Stimulated activated CD4-positive, alpha-beta T cell treated with anti-CD3 and anti-CD28 coated beads, Interleukin-15, amount 100 ng/mL, for 24 hours (primary cell): ENCODE measurements at places on chromosomes 2 and 18.

- DNase-seq: no peak
Measured at GRCh38 chr2:236604575-236605344, 35.1 kb downstream of the ACKR3 start.

DNA sequence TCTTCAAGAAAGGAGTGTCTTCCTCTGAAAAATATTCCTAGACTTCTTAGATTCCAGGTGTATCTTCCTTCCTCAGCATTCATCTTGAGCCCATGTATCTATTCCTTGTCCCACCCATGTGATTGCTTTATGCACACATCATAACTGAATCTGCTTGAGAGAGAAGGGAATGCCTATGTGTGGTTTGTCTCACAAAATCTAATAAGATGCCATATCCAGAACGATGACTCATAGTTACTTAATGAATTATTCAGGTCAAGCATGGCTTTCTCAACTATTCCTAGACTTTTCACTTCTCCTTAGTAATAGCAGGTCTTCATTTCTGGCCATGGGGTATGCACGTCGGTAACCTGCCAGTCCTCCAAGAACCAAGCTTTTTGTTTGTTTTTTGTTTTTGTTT lies 121.8 kb downstream of the SETBP1 start:
- no peak for DNase-seq

GRCh38 chr2:226159875-226160479 lies 639.6 kb downstream of the IRS1 start:
- DNase-seq: no peak

GRCh38 chr2:205885492-205886099 lies 200.4 kb downstream of the INO80D start:
- DNase-seq: peak; percentile 85

DNA sequence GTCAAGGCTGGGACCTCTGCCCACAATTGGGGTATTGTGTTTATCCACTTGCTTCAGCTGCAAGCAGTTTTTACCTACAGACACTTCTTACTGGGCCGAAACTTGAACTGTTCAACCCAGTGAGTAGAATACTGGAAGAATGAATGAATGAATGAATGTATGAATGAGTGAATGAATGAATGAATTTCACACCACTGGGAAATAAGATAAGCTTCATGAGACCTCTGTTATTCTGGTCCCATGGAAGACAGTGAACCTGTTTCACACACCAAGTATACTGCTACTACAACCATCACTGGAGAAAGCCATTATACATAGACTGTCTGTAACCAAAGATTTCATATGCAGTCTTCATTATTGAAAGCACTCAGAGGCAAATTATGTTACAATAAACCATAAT lies 295.0 kb upstream of the GULP1 start:
- DNase-seq: no peak

DNA sequence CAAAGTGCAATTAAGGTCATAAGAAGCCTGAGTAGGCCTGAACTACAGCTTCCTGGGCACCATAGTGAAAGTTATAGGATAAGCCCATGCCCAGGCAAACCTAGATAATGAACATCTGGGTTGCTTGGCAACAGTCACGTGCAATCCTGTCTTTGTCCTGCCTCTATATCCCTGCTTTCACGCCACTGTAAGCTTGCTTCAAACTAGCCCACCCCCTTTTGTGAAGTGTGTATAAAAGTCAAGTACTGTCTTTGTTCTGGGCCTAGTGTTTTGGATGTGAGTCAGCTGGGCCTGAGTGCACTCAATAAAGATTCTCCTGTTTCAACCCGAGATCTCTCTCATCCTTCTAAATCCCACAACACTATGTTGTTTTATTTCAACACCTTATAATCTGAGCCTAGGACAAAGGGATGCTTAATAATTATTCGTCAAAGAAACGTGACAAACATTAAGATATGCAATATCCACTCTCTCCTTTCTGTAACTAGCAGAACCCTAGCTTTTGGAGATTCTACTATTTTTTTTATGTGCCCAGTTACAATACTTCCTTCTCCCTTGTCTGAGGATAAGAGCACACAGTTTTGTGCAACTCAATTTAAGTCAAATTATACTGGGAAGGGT lies 927.8 kb downstream of the SUCLG1 start:
- DNase-seq: no peak

GRCh38 chr18:40852406-40852805 lies 1102.6 kb upstream of the PIK3C3 start:
- no peak for DNase-seq

DNA sequence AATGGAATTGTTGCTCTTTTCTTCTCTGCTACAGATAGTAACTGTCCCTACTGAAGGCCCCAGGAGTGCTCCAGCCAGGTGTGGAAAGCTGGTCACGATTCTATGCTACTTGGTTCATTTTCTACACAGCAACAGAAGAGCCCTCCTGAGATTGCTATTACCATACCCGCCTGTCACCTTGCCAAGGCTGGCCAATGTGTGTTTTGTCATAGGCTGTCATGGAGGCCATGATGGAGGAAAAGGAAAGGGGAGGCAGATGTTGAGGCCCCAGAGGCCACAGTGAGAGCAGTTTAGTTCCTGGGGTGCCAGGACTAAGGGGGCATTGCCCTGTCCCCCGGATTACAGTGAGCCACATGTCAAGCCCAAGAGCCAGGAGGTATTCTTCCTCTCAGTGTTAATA lies 952 bp downstream of the ELMOD3 start:
- no peak for DNase-seq

DNA sequence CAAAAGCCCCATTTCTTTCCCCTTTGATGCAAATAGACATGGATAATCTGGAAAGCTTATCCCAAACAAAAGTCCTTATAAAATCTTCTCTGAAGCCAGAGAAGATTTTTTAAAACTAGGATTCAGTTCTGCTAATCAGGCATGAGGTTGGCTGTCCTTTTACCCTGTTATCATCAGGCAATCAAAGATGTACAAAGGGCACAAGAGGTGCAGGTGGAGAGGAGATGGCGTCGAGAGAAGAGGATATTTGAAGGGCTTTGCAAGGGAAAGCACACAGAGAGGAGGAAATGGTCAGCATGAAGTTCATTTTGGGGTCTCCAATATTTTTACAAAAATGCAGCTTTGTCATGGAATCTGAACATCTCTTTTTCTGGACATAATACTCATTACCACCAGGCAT lies 88.5 kb downstream of the KLF7 start:
- DNase-seq: no peak

- no peak for DNase-seq
Measured at GRCh38 chr2:34734662-34735061, 1135.6 kb upstream of the FAM98A start.

GRCh38 chr2:8159211-8159965 lies 522.5 kb upstream of the ID2 start:
- DNase-seq: no peak

DNA sequence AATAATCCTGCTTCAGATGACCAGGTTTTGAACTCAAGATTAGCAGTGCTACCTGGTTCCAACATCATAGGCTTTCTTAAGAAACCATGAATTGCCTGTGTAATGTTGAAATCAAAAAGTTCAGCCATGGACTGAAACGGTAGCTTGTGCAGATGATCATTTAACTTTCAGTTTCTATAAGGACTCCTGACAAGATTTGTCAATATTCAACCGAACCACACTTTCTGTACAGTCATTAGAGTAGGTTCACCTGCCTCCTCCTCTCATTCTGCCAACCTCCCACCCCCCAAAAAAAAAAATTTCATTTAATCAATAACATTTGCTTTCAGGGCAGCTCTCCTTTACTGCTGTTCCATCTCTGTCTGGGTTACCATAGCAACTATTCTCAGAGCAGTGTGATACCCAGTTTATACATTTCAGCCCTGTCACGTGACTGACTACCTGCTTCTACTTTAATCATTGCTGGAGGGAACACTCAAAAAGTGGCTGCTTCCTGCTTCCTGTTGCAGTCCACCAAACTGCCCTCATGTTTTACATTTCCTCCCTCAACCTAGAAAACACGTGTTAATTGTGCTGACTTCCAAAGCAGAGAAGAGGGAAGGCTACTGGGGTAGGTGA lies 275.5 kb downstream of the SS18 start:
- no peak for DNase-seq

GRCh38 chr2:25190536-25190935 lies 22.2 kb upstream of the POMC start:
- no peak for DNase-seq

DNA sequence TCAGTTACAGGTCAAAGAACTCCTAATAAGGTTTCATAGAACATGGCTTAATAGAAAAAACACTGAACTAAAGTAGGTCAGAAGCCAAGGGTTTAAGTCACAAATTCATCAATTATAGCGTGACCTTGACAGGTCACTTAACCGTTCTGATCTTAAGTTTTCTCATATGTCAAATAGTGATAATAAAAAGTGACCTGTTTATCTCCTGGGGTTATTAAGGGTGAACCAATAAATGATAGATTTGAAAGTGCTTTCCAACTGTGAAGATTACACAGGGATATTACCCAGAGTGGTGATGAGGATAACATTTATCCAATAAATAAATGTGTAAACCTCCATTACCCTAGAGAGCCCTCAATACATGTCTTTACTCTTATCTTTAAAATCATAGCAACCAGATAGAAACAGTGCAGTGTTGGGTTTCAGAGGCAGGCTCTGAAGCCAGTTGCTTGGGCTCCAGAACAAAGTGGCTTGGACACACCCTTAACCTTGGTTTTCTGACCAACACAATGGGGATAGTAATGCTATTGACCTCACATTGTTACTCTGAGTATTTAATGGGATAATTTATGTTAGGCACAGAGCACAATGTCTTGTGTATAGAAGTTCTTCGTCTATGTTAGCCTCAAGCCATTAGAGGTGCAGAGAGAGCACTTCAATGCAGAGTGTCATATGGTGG lies 48.6 kb downstream of the KLHL14 start:
- DNase-seq: no peak

- DNase-seq: no peak
Measured at GRCh38 chr2:152038441-152038958, 60.3 kb downstream of the CACNB4 start.

- DNase-seq: no peak
Measured at GRCh38 chr2:58900246-58901027, 659.3 kb upstream of the FANCL start.

- DNase-seq: no peak
Measured at GRCh38 chr18:12463191-12463590, 55.5 kb downstream of the PRELID3A start.

DNA sequence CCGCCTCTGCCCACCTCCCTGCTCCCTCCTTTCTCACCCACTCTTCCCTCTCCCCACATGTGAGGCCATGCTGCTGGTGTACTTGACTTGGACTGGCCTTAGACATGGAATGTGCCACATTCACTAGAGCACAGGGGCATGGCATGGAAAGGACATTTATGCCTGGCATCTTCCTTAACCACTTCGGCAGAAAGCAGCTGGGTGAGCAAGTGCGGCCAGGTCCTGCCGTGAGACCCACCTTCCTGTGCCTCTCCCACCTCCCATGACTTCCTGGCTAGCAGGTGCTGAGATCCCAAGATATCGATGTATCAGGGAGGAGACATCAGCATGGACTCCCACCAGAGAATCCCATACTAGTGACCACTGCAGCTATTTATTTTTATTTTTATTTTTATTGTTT lies 13.0 kb downstream of the GPR55 start:
- DNase-seq: no peak

DNA sequence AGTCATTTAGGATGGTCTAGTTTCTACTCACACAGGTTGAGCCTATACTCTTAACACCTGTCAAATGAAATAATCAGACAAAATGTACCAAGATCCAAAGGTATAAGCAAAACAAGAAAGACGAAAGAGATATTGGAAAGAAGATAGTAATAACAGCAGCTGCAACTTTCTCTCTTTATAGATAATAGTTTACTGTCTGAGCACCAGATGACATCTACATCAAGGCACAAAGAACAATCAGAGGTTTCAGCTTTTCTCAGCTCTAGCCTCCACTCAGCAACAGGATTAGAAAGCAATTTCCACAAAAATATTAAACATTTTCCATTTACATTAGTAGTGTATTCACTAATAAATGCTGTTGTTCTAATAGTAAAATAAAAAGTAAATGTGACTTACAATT lies 66.3 kb downstream of the RTTN start:
- DNase-seq: no peak

- DNase-seq: no peak
Measured at GRCh38 chr2:128600581-128601297, 282.1 kb upstream of the HS6ST1 start.

DNA sequence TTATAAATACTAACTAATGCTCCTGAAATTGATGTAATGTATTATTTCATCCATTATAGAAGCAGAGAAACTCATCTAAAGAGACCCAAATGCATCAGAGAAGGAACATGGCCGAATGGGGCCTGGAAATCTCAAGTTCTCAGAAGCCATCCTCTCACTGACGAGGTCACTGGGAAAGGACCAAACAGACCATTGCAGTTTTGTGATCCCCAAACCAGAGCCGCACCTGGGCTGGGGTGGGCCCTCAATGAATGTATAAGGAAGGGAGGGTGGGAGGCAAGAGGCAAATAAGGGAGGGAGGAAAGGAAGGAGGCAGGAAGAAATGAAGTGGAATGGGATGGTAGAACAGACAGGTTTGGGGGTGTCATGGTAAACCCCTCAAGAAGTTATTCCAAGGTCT lies 245.3 kb upstream of the ID2 start:
- no peak for DNase-seq

DNA sequence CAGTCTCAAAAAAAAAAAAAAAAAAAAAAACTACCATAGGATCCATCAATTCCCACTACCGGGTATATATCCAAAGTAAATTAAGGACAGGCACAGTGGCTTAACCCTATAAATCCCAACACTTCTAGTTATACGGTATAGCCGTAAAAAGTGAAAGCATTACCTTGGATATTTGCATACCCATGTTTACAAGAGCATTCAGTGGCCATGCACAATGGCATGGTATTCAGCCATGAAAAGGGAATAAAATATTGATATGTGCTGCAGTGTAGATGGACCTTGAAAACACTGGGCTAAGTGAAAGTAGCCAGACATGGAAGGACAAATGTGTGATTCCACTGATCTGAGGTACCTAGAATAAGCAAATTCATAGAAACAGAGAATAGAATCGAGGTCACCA lies 111.8 kb upstream of the CAB39 start:
- DNase-seq: no peak

DNA sequence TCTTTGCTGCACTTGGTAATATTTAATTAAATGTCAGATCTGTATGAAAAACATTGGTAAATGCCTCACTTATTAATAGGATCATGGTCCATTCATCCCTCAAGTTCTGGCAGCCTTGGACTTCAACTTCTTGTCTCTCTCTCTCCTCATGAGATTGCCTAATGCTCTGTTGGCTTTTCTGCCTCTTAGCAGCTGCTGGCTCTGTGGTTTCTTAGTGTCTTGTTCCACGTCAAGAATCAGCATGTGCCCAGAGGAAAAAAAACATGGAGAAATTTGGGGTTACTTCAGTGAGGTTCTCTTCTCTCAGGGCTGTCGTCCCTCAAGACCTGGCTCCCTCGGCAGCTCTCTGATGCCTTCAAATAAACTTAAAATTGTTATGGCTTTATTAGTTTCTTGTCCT lies 75.4 kb downstream of the TAF4B start:
- DNase-seq: no peak
